Left hindlimb (tissue), 1 donor: ENCODE measurements at places on chromosomes 2 and 18.

DNA sequence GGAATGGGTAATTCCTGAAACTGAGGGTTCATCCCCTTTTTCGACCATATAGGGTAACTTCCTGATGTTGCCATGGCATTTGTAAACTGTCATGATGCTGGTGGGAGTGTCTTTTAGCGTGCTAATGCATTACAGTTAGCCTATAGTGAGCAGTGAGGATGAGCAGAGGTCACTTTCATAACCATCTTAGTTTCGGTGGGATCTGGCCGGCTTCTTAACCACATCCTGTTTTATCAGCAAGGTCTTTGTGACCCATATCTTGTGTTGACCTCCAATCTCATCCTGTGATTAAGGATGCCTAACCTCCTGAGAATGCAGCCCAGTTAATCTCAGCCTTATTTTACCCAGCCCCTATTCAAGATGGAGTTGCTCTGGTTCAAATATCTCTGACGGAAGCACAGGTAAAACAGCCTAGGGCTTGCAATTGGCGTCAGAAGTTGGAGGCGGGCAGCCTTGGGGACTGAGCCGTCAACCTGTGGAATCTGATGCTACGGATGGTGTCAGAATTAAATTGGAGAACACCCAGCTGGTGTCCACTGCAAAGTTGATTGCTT, 19.5 kb downstream of the RALBP1 start:
- DNase-seq, result no peak

DNA sequence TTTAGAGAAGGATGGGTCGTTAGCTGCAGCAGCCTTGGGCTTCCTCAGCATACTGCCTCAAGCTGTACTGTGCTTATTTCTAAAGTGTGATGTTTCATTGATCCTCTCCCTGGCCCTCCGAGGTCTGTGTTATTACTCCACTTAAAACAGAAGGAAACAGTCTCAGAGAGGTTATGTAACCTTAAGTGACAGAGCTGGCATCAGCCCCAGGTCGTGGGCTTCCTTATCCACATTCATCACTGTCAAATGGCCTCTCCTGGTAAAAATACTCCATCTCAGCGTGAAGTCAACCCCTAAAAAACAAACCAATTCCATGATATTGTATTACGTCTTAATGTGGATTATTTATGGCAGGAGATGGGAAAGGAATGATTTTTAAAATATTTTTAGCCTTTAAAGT, 153.3 kb upstream of the NOSTRIN start:
- no peak for DNase-seq

GRCh38 chr2:192053921-192054320, 140.8 kb downstream of the TMEFF2 start:
- DNase-seq, result no peak

GRCh38 chr2:158931572-158931971, 36.9 kb upstream of the TANC1 start:
- DNase-seq, result no peak

- DNase-seq, result no peak
Measured at GRCh38 chr2:127063701-127064590, 43.0 kb downstream of the BIN1 start.

- no peak for DNase-seq
Measured at GRCh38 chr18:66013969-66014368, 263.2 kb downstream of the CDH7 start.

DNA sequence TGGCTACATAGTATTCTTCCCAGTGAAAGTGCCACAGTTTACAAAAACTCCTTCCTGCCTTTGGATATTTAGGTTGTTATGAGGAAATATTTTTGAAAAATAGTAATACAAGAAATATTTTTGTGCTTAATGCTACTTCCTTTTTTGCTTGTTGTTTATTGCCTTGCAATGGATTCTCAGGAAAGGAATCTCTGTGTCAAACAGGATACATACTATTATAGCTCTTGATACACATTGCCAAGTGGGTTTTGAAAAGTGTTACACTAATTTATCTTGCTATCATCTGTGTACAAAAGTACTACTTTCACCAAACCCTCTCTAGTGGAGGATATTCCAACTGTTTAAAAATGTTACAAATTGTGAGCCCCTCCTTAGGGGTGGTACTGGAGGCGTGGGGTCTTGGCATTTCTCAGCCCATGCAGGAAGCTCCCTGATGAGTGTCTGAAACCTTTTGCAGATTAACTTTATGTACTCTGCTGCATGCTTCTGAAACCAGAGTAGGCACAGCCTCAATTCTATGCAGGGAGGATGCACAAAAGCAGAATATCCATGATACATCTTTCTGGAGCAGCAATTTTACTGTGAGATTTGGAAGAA, 54.5 kb downstream of the EVA1A start:
- DNase-seq, result no peak

DNA sequence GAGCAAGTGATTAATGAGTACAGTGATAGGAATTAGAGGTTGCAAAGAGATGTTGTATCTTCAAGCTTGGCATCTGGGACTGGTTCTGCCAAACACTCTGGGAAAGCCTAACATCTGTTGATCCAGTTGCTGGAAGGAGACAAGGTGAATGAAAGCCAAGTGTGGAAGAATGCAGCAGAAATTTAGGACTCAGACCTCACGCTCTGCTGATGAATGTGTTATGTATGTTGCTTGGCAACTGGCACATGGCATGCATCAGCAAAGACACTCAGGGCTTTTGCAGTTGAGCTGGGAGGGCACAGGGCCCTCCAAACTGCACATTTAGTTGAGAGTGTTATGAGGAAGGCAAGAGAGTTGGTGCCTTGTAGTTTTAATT, 105.5 kb downstream of the COLEC12 start:
- DNase-seq, result peak; percentile 83

- DNase-seq, result peak; percentile 27
Measured at GRCh38 chr2:240786871-240787311, 33.1 kb downstream of the KIF1A start.

GRCh38 chr2:33321236-33321771, 155.1 kb upstream of the RASGRP3 start:
- DNase-seq, result no peak

DNA sequence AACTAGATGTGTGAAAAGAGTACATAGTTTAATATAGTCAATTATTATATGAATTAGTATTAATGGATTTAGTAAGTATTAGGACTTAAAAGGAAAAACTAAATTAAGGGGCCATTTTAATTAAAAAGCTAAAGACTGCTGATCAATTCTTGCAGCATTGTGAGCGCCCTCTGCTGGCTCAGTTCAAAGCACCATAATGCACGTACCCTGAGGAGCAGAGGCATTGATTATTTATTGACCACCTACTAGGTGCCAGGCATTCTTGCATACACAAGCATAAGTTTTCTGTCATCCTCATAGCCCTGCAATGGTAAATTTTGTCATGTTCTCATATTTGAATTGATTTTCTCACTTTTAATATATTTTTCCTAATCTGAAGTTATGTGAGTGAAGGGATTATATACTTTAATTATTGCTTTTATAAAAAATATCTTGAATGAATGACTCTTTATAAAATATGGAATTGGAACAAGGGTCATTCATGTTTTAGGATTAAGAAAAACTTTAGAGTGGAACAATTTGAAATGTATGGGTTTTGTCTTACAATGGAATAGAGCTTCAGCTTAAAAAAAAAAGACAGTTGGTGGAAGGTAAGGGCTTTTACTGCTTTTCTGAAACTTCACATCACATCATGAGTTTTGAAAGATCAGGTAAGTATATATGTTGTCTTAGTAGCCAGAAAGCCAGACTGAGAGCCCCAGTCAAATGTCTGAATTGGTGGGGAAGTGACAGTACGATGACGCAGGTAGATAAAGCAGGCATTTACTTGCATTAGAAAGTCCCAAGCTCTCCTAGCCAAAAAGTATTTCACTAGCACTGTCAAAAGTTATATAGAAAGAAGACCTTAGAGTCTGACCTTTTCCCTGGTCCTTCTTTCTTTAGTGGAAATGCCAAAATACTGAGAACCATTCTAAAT, 9.7 kb downstream of the ITGA4 start:
- peak; percentile 33 for DNase-seq

DNA sequence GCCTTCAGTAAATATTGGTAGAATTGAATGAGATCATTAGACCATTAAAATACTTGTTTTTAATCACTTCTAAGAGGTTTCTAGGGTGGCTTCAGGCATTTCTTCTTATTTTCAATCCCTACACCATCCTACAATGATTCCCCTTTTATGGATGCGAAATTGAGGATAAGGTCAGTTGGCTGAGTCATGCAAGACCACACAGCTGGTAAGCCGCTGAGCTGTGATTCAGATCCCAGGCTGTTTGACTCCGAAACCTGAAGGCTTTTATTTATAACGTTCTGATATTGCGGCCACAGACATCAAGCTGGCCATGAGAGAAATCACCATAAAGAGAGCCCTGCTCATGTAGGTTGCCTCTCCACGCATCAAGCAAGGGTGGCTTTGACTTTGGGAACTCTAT, 133.4 kb downstream of the VAPA start:
- no peak for DNase-seq

- DNase-seq, result no peak
Measured at GRCh38 chr2:61705625-61706024, 148.2 kb downstream of the FAM161A start.

DNA sequence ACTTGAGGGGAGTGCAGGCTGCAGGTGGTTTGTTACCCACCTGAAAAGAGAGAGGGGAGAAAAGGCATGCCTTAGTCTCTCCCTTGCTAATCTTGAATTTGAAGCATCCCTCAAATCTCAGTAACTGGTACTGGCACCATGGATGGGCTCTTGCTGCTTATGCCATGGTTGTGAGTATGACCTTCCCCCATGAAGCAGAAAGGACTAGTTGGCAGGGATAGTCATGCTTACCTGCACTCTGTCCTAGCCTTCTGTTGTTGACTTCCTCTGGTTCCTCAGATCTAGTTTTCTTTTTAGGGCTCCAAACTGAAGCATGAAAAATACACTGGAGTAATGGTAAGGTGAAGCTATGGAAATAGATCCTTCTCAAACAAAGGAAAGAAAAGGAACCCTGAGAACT, 191.2 kb downstream of the SPAG16 start:
- DNase-seq, result no peak

- no peak for DNase-seq
Measured at GRCh38 chr2:42199002-42199401, 29.8 kb downstream of the EML4 start.

DNA sequence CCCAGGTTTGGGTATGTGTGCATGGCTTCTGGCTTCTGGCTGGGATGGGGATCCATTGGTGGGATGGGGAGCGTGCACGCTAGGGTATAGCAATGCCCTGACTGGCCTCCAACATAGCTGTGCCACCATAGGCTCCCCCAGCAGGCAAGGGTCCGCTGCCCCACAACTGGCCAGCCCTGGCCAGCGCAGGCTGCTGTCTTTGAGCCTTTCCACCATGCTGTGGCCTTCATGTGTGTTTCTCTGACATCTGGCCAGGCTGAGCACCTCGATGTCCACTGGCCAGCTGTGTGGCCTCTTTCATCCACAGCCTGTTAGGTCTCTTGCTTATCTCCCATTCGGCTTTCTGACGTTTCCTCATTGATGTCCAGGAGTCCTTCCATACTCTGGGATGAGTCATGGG, 231.3 kb downstream of the NDUFA10 start:
- DNase-seq, result no peak

DNA sequence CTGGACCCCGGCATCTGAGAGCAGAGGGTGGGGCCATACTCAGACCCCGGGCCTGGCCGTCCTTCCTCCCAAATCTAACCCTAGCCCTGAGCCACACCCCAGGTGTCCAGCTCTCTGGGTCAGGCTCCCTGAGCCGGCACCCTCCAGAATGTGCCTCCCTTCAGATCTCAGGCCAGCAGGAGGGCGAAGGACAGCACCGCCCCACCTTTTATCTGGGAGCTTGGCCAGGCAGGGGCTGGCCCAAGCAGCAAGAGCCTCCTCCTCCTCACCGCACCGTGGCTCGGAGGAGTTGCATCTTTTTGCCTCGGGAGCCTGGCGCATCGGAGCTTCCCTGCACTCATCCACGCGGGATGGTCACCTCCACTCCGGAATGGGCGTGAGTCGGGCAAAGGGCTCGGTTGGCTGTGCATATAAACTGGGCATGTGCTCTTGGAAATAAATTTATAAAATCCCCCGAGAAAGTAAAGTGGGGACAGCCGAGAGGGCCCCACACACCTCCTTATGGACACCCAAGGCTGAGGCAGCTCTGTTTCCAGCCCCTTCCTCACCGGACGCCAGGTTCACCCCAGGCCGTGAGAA, 69.1 kb upstream of the CTDP1 start:
- no peak for DNase-seq

DNA sequence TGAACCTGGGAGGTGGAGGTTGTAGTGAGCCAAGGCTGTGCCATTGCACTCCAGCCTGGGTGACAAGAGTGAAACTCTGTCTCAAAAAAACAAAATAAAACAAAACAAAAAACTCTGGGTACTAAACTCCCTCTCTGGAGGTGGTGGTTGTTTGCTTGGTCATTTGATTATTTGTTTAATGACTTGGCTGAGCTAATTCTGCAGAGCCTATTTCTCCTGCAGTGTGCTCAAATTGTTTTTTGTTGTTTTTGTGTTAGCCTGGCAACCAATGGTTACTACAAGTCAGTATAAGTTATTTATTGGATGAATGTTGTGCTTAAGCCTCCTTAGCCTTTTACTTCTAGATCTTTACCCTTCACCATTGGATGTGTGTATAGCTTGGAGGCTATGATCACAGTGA, 387.5 kb downstream of the ADCYAP1 start:
- no peak for DNase-seq

DNA sequence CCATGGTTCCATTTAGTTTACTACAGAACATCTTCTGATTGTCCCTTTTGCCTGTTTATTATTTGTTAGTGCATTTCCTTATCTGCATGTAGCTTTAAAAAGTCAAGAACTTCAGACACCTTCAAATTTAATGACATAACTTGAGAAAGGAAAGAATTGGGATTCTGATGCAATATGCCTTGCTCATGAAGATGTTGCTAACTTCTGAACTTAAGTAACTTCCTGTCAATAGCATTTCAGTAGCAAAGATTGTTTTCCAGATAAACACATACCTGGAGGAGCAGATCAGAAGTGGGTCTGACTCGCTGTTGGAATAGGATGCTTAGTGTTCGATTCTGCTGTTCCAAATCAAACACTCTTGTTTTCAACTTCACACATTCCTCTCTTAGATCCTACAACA, 190.2 kb upstream of the LYPD1 start:
- no peak for DNase-seq

DNA sequence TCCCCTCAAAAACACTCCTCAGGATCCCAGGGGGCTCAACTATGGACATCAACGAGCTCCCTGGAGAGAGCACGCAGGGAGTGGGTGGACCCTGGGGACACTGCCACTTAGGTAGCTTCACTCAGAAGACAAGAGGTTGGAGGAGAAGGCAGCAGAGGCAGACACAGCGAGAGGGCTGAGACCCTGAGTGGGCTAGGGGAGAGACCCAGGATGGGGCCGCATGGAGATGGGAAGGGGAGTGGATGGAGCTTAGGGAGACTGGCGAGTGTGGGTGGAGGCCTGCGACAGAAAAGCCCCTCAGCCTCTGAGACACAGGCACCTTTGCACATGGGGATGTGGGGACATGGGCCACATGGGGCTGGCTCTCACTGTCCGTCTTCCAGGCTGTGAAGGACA, 70.9 kb downstream of the ASB1 start:
- no peak for DNase-seq

- DNase-seq, result no peak
Measured at GRCh38 chr2:230751062-230751461, 38.4 kb downstream of the CAB39 start.

DNA sequence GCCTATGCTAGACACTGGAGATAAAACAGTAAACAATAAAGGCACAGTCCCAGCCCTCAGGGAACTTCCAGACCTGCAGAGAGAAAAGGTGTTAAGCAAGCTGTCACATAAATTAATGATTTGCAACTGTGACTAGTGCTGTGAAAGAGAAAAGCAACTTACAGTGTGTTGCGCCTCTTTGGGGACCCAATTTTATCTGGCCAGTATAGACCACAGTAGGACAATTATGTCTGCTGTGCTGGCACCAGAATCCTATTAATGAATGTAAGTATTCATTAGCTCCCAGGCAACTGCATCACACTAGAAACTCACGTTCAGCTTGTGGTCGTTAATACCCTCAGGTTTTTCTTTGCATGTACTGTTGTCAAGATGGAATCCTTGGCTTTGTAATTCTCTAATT, 55.3 kb upstream of the CHST9 start:
- no peak for DNase-seq
